ENCODE measurements at places on chromosomes 7 and 10.

DNA sequence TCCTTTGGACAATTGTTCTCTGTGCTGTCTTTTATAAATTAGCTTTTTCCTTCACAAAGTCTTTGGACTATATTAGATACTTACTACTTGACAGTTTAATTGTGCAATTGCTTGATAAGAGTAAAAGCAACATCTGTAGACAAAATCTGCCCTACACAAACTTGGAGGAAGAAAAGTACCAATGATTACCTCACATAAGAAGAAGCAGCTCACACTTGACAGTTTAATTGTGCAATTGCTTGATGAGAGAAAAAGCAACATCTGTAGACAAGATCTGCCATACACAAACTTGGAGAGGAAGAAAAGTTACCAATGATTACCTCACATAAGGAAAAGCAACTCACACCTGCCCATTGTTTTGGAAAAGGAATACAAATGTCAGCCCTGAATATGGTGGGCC lies 17.1 kb upstream of the SCIN start:
- no peak for DNase-seq

DNA sequence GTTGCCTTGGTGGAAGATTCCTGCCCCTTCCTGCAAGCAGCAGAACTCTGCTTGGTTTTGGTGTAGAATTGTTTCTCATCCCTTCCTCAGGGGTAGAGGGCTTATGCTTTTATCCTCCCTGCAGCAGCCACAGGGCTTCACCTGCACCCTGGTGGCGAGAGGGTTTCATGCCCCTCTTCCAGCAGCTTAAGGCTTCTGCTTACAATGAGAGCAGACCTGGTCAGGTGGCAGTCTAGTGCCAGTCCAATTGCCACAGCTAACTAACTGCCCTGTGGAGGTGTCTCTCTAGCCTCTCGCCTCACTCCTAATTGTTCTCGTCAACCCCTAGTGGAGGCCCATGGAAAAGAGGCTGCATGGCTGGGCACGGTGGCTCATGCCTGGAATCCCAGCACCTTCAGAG lies 19.3 kb downstream of the ACBD7 start:
- DNase-seq = no peak

DNA sequence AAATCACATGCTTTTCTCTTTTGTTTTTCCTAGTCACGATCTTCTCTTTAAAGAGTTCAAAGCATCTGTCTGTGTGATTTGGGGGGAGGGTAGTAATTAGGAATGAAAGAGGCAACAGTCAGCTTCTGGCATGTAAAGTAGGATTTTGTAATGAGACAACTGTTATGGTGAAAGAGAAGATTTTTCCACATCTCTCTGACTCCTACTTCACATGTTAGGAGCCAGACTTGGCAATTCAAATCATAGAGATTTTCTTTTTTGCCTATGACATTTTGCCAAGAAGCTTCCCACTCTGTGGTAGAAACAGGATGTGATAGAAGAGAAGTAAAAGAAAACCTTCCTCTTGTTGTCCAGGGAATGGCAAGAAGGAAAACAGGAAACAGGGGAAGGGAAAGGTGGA lies 38.3 kb upstream of the KLHL7 start:
- no peak for DNase-seq

DNA sequence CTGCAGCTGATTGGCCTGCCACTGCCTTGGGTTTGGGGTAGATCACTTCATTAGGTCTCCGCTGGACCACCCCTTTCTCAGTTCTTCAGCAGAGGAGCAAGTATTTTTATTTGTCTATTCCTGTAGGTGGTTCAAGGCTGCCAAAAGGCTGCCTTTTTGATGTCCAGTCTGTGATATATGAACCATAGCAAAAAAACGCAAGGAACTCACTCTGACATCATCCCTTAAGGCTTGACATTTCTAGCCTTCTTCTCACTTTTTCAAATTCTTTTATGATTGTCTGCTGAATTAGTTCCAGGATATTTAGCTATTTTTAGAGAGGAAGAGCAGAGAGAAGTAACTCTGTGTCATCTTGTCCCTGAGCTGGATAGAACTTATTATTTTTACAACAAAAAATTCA lies 269.2 kb downstream of the BAMBI start:
- no peak for DNase-seq

GRCh38 chr10:7159928-7160327 lies 250.9 kb downstream of the SFMBT2 start:
- DNase-seq = no peak

DNA sequence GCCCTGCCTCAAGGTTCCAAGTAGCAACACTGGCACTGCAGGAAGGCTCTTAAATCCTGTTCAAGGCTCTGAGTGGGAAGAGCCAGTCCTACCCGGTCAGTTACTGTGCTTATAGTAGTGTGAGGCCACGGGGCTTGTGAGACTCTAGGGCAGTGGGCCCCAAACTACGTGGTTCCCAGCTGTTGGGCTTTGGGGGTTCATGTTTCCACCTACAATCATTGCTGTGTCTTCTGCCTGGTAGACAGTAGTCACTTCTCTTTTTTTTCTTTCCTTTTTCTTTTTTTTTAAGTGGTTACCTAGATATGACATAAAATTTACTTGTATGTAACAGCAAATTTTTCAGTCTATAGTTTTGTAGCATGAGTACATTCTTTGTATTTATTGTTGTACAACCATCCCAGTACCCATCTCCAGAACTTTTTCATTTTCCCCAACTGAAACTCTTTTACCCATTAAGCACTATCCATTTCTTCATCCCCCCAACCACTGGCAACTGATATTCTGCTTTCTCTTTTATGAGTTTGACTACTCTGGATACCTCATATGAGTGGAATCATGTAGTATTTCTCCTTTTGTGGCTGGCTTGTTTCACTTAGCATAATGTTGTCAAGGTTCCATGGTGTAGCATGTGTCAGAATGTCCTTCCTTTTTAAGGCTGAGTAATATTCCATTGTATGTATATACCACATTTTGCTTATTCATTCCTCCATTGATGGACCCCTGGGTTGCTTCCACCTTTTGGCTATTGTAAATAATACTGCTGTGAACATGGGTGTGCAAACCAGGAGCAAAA lies 7.7 kb downstream of the UBTD1 start:
- DNase-seq = no peak
